ENCODE measurements at places on chromosomes 3 and 15. TPM values are rescaled to one million over a fixed set of nuclear protein-coding genes. Genes with fewer than 3 reads are reported as not detected.

DNA sequence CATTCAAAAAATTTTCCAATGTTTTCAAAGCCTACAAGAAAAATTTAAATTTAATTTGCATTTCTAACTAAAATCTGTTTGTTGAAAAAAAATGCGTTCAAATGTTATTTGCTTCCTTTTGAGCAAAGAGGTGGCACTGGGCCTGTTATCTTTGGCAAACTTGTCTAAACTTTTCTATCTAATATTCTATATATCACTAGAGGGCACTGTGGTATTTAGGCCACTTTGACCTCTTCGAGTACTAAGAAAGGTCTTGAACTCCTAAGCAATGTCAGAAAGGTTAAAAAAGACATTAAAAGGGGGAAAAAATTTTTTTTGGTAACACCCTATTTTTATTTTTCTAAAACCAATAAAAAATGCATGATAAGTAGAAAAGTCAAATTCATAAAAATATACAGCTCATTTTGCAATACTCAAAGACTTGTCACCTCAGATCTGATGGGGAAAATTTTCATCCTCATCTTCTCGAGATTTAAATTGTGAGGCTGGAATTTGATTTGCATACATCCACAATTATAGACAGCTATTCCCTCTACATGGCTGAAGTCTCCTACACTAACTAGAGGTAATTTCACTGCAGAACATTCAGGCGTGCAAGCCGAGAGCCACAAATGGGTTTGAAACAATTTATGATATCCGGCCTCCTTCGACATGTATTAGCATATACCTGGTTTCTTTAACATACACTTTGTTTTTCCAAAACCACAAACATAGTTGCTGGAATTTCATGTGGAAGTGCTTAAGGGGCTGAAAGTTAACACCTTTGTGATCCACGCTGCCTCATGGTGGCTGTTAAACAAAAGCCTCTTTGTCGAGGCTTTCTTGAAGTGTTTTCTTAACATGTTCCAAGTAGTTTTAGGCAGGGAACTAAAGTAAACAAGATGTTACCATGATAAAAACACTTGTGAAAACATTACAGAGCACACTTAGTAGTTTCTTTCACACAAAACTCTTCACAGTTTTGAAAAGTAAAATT, 576.4 kb downstream of the FOXP1 start:
- peaks cover 38% of the 10 kb centered on the region for H3K4me1 ChIP-seq
- peaks cover 28% of the 10 kb centered on the region for H3K36me3 ChIP-seq
- H3K27me3 ChIP-seq = no peaks in the 10 kb centered on the region
- H3K4me3 ChIP-seq = no peak overlapping the region
- no peak overlapping the region for H3K27ac ChIP-seq

GRCh38 chr3:30858894-30859389, 35.5 kb downstream of the GADL1 start:
- H3K36me3 ChIP-seq = no peaks in the 10 kb centered on the region
- no peak overlapping the region for H3K27ac ChIP-seq
- no peaks in the 10 kb centered on the region for H3K4me1 ChIP-seq
- no peak for DNase-seq
- no peaks in the 10 kb centered on the region for H3K27me3 ChIP-seq

GRCh38 chr3:62319570-62320243, 53.6 kb downstream of the FEZF2 start:
- peak overlapping the region; percentile 56 for H3K4me3 ChIP-seq
- no peak for DNase-seq

DNA sequence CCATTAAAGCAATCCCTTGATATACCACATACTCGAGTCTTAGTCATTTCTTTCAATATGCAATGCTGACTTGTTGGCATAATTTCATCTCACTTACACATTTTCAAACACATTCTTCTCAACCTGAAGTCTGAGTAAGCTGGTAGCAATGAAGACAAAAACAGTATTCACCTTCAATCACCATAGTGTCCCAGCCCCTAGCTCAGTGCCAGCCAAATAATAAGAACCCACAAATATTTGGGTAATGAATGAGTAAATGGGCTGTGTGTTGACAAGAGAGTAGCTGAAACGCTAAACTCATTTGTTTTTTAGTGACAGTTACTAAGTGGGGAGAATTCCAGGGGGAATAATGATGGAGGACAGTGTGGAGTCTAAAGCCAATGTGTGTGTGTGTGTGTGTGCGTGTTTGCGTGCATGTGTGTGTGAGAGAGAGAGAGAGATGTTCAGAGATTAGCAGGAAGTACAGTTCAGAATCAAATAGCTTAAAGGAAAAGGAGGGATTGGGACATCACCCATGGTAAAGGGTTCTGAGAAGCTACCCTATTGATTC, 165.7 kb downstream of the GAP43 start:
- no peak overlapping the region for H3K27ac ChIP-seq
- peaks cover 24% of the 10 kb centered on the region for H3K4me1 ChIP-seq
- H3K36me3 ChIP-seq = no peaks in the 10 kb centered on the region
- no peaks in the 10 kb centered on the region for H3K27me3 ChIP-seq

GRCh38 chr3:122564155-122564912, at the start of the genes DTX3L and PARP9:
TSS of gene DTX3L (plus strand) at chr3:122564338. CDS start at chr3:122564427, 89 bp downstream.
TSS of gene PARP9 (minus strand) at chr3:122564300. CDS start at chr3:122559620, 4,680 bp downstream.
- peak within 1 kb of the TSS; percentile 92 for H3K4me3 ChIP-seq
- H3K36me3 ChIP-seq = peaks cover 39% of the 10 kb centered on the region
- DNase-seq = peak; percentile 95
- H3K27me3 ChIP-seq = no peaks in the 10 kb centered on the region
- peak within 1 kb of the TSS; percentile 83 for H3K27ac ChIP-seq

DNA sequence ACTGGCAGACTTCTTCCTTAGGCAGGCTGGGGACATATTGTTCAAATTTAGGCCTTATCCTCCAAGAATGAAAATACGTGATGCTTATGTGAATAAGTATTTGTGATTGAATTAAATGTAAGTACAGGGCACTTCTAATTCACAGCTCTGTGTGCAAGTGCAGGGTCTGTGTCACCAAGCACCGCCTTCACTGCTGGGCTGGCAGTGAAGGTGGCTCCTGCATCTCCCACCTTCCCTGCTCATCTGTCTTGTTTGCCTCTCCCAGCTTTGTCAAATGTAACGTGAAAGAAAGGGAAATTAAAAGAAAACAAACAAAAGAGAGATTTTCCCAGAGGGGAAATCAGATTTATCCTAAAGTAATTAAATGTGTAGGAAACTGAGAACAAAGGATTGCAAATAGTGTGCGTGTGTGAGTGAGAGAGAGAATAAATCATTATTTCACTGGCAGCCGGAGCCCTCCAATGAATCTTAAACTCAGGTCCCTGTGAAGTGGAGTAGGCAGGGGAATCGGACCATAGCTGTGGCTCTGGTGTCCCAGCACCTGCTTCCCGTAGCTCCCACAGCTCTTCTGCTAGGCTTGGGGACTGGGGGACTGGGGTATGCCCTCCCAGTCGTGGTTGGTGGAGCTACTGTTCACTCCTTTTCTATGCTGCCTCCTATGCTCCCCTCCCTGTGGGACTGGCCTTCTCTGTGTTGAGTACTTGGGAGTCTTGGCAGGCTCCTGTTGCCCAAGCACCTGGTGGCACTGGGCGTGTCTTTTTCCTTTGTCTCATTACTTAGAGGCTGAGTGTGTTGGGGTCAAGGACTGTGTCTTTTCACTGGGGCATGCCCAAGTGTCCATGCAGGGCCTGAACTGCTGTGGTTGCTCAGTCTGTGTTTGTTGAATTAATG, 222.2 kb downstream of the EPHB1 start:
- DNase-seq = no peak
- no peak overlapping the region for H3K27ac ChIP-seq
- no peaks in the 10 kb centered on the region for H3K27me3 ChIP-seq
- no peaks in the 10 kb centered on the region for H3K4me1 ChIP-seq

- no peaks in the 10 kb centered on the region for H3K27me3 ChIP-seq
- peak overlapping the region; percentile 60 for H3K4me3 ChIP-seq
- DNase-seq = peak; percentile 52
- H3K36me3 ChIP-seq = no peaks in the 10 kb centered on the region
- H3K4me1 ChIP-seq = peaks cover 20% of the 10 kb centered on the region
These were observed 278.8 kb downstream of the FOXP1 start for GRCh38 chr3:71304684-71305083.

DNA sequence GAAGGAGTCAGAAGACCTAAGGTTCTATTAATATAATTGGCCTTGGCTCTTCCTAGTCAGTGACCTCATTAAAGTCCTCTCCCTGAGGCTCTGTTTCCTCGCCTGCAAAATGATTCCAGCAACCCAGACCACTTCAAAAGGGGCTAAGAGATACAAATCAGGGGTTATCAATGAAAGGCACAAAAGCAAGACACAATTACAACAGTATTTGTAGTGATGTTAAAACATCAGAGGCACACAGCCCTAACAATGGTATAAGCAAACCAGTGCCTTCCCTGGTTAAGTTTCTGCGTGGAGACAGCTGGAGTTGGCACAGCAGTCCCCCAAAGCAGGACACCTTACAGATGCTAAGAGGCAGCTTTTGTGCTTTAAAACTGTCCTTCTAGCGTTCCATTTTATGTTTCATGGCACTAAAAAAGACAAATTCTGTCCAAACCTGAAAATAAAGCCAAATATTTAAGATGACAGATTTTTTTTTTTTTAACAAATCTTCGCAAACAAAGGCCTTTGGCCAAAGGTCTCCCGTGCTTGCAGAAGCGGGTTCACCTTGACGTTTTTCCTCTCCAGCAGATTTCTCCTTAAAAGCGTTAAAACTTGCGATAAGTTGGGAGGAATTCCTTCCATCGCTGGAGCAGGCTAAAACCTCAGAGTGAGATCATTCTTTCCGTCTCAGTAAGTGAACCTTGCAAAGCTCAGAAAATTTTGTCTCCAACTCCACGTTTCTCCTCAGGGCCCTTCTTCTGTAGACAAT, 999 bp downstream of the ZNF280D start:
- H3K4me1 ChIP-seq = peaks cover 27% of the 10 kb centered on the region
- H3K4me3 ChIP-seq = peak overlapping the region; percentile 79
- no peaks in the 10 kb centered on the region for H3K27me3 ChIP-seq
- no peak for DNase-seq

DNA sequence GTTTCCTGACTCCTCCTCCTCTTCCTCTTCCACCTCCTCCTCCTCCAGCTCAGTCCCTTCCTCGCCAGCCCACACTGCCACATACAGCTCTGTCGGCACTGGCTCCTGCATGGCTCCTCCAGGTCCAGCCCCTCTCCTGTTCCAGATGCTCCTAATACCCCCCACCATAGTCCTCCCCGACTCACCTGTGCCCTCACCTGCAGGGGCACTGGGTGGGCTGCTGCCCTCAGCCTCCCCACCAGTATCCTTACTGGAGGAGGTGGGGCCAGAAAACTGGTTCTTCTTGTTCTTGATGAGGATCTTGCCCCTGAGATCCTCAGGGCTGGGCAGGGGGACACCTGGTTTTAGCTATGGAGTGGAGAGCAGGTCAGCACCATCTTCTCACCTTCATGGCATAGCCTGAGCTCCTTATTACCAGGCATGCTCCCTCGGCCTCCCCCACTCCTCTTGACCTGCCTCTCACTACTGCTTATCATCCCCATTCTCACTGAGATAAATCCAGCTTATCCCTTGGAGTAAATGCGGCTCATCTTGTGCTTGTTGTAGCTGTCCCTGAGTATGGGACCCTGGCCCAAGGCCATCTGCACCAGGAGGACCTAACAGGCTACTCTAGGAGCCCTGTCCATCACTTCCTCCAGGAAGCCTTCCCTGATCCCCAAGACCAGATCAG, 11.0 kb downstream of the PLCB2 start:
- peaks cover 3% of the 10 kb centered on the region for H3K4me1 ChIP-seq
- peaks cover 91% of the 10 kb centered on the region for H3K36me3 ChIP-seq
- no peak for DNase-seq
- no peak overlapping the region for H3K4me3 ChIP-seq
- no peak overlapping the region for H3K27ac ChIP-seq
- no peaks in the 10 kb centered on the region for H3K27me3 ChIP-seq

GRCh38 chr3:98892263-98892662, 9.2 kb downstream of the DCBLD2 start:
- H3K36me3 ChIP-seq = no peaks in the 10 kb centered on the region
- H3K4me1 ChIP-seq = no peaks in the 10 kb centered on the region
- no peaks in the 10 kb centered on the region for H3K27me3 ChIP-seq
- H3K27ac ChIP-seq = no peak overlapping the region
- no peak overlapping the region for H3K4me3 ChIP-seq

DNA sequence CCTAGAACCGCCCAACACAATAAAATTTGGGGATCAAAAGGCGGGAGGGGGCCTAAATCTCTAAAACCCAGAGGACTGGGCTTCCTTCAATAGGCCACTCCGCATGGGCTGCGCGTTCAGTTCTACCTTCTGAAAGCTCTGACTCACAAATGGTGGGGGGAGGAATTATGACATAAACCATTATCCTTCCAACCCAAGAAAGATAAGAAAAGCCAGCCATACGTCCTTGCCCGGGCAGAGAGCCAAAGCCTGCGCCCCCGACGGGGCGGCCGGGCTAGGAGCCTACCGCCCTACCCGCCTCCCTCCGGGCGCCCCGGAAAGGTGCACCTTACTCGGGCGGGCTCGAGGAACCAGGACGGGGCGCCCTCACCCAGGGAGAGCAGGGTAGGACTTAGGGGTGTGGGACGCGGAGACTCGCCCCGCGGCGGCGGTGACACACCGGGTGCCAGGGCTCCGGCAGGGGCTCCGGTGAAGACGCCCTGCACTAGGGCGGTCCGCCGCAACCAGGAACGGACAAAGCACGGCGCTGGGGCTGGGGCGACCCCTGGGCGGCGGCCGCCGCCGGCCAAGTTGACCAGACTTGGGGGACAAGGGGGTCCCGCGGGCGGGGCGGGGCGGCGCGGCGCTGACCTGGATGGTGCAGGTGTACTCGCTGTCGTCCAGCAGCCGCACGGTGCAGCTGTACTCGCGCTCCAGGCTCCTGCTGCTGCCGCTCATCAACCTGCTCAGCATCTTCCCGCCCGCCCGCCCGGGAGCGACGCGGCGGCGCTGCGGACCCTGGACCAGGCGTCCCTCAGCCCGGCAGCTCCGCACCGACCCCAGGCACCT, 534 bp downstream of the FRMD5 start:
- H3K36me3 ChIP-seq = no peaks in the 10 kb centered on the region
- H3K27me3 ChIP-seq = peaks cover 41% of the 10 kb centered on the region
- peaks cover 21% of the 10 kb centered on the region for H3K4me1 ChIP-seq
- H3K27ac ChIP-seq = no peak overlapping the region
- peak; percentile 19 for DNase-seq

GRCh38 chr15:65416845-65417416, 5.8 kb downstream of the IGDCC4 start:
- H3K4me3 ChIP-seq = no peak overlapping the region
- no peaks in the 10 kb centered on the region for H3K36me3 ChIP-seq
- DNase-seq = no peak
- no peak overlapping the region for H3K27ac ChIP-seq
- H3K4me1 ChIP-seq = peaks cover 11% of the 10 kb centered on the region

DNA sequence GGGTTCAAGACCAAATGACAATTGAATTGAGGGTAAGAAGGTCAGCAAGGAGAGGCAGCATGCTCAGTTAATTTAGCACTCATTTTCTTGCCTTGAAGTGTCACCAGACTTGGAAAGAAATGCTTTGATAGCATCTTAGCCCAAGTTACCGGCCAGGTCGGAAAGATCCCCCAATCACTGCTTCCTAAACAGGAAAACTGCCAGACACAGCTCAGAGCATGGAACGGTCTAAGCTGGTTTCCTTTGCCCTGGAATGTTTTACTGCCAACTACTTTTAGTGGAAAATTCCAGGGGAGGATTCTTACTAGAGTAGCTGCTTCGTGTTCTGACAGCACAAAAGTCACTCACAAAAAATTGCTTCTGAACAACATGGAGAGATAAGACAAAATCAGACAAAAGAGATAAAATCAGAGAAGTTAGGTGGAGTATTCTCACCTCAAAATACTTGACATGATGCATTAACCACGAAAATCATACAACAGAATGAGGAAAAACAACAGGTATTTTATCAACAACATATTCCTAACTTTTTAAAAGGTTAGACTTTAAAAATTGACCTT, 65.5 kb downstream of the CCR4 start:
- H3K27ac ChIP-seq = no peak overlapping the region
- H3K36me3 ChIP-seq = peaks cover 64% of the 10 kb centered on the region
- no peak overlapping the region for H3K4me3 ChIP-seq

The SQOR gene
- total RNA-seq = 14.0 TPM

The RGMA gene
- total RNA-seq = not detected

The ANKUB1 gene
- not detected for total RNA-seq

The SLC24A5 gene
- total RNA-seq = not detected
